ENCODE measurements at places on chromosomes 5 and 9. TPM values are rescaled to one million over a fixed set of nuclear protein-coding genes. Genes with fewer than 3 reads are reported as not detected.

DNA sequence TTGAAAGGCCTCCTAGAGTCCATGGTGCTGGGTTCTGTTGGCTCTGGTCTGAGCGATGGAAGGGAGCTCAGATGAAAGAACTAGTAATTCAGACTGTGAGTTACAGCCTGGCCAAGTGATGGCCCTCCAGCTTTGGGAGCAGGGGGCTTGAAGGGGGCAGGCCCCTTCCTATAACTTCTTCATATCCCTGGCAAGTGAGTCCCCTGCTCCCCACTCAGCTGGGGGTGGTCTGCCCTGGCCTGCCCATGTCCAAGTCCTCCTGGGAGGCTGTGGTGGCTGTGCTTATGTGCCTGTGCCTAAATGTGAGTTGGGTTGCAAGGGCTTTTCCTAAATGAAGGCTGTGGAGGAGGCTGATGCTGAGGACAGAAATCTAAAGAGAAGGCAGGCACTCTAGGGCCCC, 80.1 kb downstream of the MACROH2A1 start:
- no peak for DNase-seq

DNA sequence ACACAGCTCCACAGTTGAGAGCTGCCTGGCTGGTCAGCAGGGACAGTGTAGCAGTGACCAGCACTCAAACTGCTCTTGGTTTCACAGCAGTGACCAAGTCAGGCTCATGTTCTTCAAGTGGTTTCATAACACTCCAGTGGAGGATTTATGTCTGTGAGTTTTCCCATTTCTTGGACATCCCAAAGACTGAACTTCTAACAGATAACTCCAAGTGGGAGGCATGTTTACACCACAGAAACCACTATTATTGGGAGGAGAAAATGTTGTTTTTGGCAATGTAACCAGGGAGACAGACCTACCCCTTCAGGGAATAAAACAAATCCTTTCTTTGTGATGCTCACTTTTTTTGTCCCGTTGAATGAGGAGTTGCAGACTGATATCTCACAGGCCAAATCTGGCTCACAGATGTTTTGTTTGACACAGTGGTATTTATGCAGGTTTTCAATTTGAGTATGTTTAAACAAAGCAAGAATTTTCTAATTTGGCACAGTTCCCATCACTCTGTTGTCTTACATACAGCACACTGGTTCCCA, 141.5 kb downstream of the RMI1 start:
- DNase-seq, result peak; percentile 36

- DNase-seq, result no peak
These were observed 48.2 kb upstream of the GFPT2 start for GRCh38 chr5:180401229-180401907.

- DNase-seq, result no peak
These were observed 247.1 kb downstream of the SLCO4C1 start for GRCh38 chr5:102048940-102049339.

GRCh38 chr5:180646289-180646962, 3.0 kb downstream of the FLT4 start:
- DNase-seq, result no peak

DNA sequence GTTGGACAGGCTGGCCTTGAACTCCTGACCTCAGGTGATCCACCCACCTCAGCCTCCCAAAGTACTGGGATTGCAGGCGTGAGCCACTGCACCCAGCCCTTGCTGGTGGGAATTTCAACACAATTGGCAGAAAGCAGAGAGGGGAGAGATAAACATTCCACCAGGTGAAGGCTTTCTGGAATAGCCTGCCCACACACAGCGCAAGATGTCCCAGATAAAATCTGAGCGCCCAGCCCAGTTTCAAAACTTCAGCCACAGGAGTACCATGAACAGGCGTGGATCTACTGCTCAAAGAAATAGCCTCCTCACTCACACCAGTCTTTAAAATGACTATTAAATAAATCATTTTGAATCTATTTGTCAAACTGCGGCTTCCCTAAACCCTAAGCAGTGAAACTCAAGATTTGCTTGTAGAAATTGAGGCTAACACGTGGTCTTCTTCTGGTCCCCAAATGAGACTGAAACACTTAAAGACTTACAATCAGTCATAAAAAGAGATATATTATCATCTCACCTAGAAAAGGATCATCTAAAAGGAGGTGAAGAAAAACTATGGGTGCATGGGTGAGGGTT, 34.7 kb downstream of the CAPSL start:
- DNase-seq, result no peak

GRCh38 chr5:158139161-158139560, 280.2 kb upstream of the CLINT1 start:
- DNase-seq, result peak; percentile 21

DNA sequence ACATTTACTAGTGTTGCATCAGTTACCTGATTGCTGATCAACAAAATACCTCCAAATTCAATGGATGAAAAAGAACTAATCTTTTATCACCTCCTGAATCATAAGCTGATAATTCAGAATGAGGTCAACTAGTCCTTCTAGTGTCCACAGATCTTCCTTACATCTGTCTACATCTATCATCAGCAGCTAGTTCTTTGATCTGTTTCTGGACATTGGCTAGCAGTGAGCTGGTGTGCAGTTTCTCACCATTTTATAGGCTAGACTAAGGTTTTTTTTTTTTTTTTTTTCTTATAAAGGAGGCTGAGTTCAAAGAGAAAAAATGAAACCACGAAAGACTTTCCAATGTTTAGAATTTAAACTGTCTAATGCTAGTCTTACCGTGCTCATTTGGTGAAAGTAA, 534.3 kb upstream of the ST8SIA4 start:
- DNase-seq, result no peak

- DNase-seq, result peak; percentile 13
These were observed 23.4 kb downstream of the LCP2 start for GRCh38 chr5:170273968-170274710.

DNA sequence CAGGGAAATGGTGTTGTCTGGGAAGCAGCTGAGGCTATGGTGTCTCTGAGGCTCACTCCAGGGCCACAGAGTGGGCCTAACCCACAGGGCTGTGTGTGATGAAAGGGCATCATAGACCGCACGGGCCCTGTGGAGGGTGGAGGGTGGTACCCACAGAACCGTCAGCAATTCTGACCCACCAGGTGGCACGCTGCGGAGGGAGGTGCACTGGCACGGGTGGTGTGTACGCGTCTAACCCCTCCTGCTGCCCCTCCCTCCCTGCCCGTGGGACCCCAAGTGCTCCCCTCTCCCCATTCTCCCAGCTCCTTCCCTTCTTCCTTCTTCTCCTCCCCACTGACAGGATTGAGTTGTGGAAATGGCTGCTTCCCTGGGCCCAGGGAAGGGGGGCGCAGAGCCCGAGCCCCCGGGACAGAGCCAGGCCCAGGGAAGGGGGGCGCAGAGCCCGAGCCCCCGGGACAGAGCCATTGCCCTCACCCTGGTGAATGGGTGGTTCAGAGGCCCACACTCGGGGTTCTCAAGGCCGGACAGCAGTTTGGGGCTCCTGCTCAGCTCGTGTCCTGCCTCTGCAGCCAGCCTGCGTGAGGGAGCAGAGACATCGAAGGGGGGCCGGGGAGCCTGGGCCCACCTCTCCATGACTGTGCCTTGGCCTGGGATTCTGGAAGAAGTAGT, 6.8 kb downstream of the LCN10 start:
- no peak for DNase-seq

DNA sequence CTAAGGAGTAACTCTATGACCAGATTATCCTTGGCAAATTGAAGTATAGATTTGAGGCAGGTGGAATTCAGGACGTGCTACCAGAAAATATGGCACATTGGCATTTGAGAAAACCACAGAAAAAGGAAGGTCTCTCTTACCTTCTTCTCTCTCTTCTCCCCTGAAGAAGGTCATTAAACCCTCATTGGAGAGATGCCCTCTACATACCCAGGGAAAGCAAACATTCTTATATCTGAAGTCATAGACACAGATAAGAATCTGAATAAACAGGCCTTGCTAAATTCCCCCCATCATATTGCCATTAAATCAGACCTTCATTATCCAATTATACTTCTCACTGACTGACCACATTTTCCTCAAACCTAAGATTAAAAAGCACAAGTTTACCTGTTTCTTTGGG, 17.8 kb downstream of the SPINK1 start:
- no peak for DNase-seq

DNA sequence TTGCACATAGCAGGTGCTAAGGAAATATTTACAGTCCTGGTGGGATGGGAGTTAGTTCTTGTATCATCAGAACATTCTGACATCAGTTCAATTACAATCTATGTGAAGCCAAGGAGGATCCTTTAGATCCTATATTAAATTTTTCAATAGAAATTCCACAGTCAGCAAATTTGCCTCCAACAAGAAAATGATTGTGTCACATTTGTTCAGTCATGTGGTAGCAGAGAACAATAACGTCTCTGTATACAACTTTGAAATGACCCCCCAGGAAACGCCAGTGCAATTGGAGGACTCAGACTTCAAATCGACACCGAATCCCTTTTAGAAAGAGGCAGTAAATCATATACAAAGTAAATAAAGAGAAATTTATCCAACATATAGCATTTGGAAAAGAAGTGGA, 392.1 kb downstream of the DTWD2 start:
- DNase-seq, result peak; percentile 13

- DNase-seq, result no peak
These were observed 7.5 kb downstream of the SLC6A19 start for GRCh38 chr5:1208743-1209488.

DNA sequence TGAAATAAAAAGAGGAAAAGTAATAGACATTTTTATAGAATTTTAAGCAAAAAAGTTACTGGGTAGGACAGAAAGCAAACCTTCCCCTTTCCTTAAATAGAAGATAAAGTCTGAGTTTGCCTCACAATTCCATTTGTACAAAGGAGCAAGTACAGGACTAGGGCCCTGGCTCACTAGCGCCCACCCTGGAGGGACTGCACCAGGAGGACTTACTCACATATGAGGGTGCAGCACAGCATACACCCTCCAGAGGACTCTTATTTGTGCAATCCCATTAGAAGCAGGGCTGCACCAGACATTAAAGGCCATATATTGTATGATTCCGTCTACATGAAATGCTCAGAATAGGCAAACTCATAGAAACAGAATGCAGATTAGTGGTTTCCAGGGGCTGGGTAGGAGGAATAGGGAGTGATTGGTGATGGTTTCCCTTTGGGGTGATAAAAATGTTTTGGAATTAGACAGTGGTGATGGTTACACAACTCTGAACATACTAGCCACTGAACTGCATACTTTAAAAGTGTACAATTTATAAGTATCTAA, 4.5 kb downstream of the REEP5 start:
- no peak for DNase-seq

- DNase-seq, result no peak
These were observed 65.2 kb downstream of the RASGEF1C start for GRCh38 chr5:180143656-180144364.

The CBY3 gene
- total RNA-seq, result 0.33 TPM

The ARHGEF37 gene
- 35.2 TPM for total RNA-seq

The SIT1 gene
- not detected for total RNA-seq

The ZNF879 gene
- 2.6 TPM for total RNA-seq

The OBP2B gene
- total RNA-seq, result 0.50 TPM

The NRARP gene
- total RNA-seq, result 0.67 TPM

The CAAP1 gene
- total RNA-seq, result 19.2 TPM

The LHX2 gene
- not detected for total RNA-seq

The PFN3 gene
- total RNA-seq, result not detected

Measured in mammary epithelial cell (primary cell).